ENCODE measurements at places on chromosomes 11 and 22.

GRCh38 chr11:108167624-108168023 lies 46.3 kb downstream of the ACAT1 start:
- no peak for DNase-seq

GRCh38 chr11:60193687-60194433 lies 11.0 kb upstream of the MS4A6A start:
- DNase-seq, result no peak

DNA sequence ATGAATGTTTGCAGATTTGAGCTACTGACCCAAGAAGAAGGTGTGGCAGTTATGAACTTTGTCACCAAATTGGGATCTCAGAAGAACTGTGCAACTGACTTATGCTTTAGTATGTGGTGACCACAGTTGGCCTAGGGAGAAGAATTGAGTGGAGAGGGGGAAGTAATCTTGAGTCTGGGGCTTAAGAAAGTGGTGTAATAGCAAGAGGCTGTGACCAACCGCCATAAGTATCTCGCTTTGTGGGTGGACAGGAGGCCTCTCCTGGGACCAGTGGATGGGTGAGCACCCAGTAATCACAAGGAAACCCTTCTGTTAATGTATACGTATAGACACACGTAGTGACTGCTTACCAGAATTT lies 12.7 kb upstream of the IL10RA start:
- no peak for DNase-seq

GRCh38 chr22:21020802-21021429 lies 6.0 kb downstream of the P2RX6 start:
- DNase-seq, result no peak

DNA sequence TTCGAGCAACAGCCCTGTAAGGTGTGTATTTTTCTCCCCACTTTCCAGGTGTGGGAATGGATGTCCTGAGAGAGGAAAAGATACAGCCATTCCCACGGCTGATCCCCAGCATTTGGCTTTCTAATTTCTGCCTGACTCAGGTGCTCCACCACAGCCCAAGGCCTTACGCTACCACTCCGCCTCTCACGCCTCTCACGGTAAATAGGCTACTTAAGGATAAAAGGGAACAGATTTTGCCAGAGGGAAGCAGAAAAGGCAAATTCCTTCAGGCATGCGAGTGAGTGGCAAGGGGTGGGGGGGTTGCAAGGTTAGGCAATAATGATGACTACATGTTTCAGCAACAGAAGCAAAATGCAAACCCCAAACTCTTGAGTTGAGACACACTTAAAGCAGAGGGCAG lies 9.2 kb downstream of the PVALB start:
- no peak for DNase-seq

DNA sequence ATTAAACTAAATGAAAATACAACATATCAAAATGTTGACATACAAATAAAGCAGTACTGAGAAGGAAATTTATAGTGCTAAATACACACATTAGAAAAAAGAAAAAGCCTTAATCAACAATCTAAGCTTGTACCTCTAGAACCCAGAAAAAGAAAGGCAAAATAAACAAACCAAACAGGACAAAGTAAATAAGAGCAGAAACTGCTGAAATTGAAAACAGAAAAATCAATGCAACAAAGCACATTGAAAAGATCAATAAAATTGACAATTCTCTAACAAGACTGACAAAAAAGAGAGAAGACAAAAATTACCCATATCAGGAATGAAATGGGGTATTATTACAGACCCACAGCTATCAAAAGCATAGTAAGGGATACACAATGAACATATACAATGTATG lies 21.0 kb downstream of the DCUN1D5 start:
- DNase-seq, result no peak

GRCh38 chr11:93524858-93525257 lies 18.3 kb downstream of the SMCO4 start:
- DNase-seq, result no peak

DNA sequence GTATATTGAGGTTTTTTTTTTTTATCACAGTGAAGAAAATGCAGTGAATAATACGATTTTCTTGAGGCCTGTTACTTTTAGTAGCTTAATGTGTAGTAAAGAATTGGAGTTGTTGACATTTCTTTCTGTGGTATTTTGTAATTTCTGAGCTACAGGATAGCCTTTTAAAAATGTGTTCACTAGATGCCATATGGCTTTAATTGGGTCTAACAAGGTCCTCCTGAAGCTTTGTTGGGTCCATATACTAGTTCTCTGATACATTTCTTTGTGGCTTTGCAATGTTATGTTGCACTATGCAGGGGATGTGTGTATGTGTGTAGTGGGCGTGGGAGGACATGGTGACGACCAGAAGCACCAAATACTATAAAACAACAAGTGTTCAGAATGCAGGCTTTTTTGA lies 25.1 kb downstream of the FBXO7 start:
- DNase-seq, result no peak

DNA sequence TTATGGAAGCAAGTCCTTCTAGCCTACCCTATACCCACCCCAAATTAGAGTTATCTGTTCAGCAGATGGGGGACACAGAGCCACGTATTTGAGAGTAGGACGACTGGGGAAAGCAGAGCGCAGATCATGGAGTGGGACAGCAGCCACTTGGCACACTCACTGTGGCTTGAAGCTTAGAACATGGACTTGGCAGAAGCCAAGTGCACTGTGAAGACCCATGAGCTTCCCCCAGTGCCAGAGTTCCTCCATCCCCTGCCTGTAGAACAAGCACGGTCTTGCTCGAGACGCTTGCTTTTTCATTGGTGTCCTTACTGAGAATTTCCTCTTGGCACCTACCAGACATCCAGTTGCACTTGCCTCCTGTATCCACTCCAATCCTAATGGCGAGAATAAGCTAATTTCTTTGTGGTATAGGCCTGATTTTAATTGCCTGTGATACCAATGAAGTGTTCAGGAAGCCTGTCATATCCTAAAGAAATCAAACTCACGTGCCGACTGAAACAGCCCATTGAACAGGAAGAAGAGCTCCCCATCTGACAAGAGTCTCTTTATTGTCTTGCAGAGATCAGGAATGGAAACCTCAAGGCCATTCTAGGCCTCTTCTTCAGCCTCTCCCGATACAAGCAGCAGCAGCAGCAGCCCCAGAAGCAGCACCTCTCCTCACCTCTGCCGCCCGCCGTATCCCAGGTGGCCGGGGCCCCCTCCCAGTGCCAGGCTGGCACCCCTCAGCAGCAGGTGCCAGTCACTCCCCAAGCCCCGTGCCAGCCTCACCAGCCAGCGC lies 166.9 kb downstream of the NAV2 start:
- DNase-seq, result no peak

DNA sequence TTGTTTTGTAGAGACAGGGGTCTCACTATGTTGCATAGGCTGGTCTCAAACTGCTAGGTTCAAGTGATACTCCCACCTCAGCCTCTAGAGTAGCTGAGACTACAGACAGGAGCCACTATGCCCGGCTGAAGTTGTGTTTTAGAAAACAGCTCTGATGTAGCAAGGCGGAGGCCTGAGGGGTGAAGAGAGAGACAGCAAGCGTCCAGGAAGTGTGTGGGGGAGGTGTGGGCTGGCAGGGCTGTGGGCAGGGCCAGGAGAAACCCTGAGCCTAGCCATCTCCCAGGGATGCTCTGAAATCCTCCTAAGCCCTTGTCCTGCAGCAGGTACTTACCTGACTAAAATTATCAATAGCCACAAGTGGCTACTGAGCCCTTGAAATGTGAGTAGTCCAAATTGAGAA lies 16.1 kb upstream of the RPS3 start:
- no peak for DNase-seq

GRCh38 chr22:42620084-42620483 lies 5.4 kb upstream of the POLDIP3 start:
- DNase-seq, result no peak

- DNase-seq, result no peak
Observed at GRCh38 chr22:37626556-37627075, 12.9 kb upstream of the SH3BP1 start.

DNA sequence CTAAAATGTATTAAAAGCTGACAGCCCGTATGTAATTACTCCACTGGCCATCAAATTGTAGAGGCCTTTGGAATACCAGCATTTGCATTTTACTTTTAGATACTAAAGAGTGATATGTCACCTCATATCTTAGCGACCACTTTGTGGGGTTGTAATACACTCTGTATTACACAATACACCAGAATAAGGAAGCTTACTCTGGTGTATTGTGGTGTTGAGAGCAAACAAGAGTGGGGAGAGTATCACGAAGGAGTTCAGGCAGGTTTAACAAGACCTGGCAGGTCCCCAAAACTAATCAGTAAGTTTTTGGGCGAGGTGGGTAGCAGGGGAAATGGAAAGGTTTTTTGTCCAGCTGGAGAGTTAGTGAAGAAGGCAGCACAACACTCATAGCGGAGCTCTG lies 3.2 kb downstream of the NUP50 start:
- no peak for DNase-seq

- DNase-seq, result no peak
Observed at GRCh38 chr11:1499899-1500298, 13.3 kb upstream of the MOB2 start.

DNA sequence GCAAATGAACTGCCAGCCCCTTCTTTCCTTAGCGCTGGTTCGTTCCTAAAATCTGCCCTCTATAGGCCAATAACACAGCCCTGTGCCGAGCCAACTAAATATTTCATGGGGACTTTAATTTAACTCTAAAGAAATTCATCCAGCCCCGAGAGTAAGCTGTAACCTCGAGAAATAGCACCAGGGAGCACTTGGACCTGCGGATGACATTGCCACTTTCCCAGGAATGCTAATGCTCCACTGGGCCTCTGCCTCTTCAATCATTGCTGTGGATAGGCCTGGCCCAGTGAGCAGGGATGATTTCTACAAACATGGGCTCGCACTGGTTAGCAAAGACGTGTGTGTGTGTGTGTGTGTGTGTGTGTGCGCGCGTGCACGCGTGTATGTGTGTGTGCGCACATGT lies 95.3 kb upstream of the TBCEL start:
- no peak for DNase-seq

DNA sequence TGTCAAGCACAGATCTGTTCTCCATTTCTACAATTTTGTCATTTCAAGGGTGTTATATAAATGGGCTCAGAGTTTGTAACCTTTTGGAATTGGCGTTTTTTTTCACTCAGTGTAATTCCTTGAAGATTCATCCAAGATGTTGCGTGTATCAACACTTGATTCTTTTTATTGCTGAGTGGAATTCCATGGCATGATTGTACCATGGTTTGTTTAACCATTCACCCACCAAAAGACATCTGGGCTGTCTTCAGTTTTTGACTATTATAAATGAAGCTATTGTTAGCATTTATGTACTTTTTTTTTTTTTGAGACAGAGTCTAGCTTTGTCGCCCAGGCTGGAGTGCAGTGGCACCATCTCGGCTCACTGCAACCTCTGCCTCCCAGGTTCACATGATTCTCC lies 2.9 kb downstream of the OOSP1 start:
- no peak for DNase-seq

- peak; percentile 74 for DNase-seq
Observed at GRCh38 chr22:49962012-49962750, 1.6 kb downstream of the PIM3 start.

- no peak for DNase-seq
Observed at GRCh38 chr22:24725736-24726135, 48.8 kb downstream of the PIWIL3 start.

DNA sequence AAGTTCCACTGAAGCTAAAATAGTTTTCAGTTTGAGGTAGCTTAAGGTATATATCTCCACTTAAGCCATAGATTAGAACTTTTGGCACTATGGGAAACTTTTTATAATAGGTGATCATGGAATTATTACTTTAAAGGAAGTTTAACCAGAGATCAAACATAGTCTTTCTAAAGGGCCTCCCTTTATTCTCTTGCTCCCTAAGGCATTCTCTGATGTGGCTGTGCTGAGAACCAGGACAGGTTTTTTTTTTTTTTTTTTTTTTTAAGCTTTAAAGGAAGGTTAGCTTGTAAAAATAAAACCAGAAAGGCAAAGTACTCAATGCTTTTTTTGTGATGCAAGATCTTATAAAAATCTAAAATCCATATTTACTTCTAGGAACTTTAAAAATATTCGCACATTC lies 2.9 kb upstream of the MRPL48 start:
- DNase-seq, result no peak

GRCh38 chr11:74870485-74870884 lies 78.4 kb downstream of the XRRA1 start:
- no peak for DNase-seq

GRCh38 chr11:133619397-133619796 lies 87.1 kb upstream of the OPCML start:
- DNase-seq, result no peak
